ENCODE measurements at places on chromosomes 16 and 17.
A peak's percentile ranks its signal among the peaks of the same experiment; 100 is the strongest.

GRCh38 chr17:17350491-17351355 is 47.5 kb downstream of the NT5M start:
- DNase-seq: no peak

DNA sequence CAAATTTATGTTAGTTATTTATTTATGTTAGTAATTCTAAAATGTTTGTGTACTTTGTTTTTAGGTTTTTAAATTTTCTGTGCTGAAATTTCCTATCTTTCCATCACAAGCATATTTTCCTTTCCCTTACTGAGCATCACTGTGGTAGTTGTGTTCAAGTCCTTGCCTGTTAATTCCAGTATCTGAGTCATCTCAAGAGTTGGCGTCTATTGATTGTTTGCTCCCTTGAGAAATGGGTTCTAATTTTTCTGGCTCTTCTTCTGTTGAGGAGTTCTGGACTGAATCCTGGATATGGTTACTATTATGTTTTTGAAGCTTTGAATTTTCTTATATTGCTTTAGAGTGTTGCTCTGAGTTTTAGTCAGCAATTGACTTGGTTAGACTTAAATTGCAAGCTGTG is 56.3 kb downstream of the GAN start:
- no peak for DNase-seq

DNA sequence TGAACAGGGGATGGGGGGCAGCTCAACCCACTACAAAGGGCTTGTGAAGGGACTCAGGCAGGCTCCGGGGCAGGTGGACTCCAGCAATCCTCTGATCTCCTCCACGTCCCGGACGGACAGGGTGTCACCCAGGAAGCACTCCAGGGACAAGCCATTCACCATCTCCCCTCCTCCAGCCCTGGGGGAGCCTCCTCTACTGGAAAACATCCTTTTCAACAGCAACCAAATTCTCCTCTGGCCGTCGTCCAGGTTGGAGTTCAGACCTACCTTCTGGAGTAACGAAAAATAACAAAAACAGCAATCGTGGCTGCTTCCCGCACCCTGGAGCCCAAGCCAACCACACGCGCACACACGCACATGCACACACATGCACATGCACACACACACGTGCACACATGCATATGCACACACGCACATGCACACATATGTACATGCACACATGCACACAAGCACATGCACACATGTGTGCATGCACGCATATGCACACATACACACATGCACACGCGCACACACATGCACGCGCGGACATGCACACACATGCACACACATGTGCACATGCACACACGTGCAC is 8.9 kb upstream of the RBFOX3 start:
- DNase-seq: no peak

DNA sequence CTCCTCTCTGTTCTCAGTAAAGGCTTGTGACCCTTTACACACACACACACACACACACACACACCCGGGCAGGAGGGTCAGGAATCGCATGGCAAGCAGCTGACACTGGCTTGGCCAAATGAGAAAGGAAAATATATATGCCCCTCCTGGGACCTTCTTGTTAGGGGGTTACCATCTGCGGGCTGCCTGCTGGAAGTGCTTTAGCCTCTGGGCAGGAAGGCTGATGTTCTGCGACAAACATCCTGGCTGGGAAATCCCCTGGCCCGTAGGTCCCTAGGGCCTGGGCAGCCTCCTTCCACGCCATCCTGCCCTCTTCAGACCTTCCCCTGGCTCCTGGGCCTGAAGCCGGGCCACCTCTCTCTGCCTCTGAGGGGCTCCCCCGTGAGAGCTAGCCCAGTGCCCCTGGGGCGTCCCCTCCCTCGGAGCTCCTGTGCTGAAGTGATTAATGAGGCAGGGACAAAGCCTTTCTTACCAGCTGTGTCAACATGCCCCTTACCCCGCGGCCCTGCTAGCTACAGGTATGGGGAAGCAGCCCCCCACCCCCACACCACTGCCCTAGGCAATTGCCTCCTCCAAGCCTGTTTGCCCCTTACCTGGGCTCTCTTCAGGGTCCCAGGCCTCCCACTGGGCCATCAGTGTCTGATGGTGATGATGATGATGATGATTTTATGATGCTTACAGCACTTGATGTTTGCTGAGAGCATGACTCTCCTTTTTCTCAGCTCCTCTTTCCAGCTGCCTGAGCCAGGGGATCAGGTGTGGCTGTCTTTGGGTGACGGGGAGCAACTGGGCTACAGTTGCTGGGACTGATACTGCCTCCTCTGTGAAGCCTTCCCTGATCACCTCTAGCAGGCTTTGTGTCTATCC is 32.8 kb upstream of the ETV4 start:
- DNase-seq: no peak

- DNase-seq: no peak
These were observed 1.5 kb downstream of the MAP1LC3B start for GRCh38 chr16:87393680-87394055.

GRCh38 chr17:65121916-65122806 is 15.0 kb upstream of the RGS9 start:
- no peak for DNase-seq

DNA sequence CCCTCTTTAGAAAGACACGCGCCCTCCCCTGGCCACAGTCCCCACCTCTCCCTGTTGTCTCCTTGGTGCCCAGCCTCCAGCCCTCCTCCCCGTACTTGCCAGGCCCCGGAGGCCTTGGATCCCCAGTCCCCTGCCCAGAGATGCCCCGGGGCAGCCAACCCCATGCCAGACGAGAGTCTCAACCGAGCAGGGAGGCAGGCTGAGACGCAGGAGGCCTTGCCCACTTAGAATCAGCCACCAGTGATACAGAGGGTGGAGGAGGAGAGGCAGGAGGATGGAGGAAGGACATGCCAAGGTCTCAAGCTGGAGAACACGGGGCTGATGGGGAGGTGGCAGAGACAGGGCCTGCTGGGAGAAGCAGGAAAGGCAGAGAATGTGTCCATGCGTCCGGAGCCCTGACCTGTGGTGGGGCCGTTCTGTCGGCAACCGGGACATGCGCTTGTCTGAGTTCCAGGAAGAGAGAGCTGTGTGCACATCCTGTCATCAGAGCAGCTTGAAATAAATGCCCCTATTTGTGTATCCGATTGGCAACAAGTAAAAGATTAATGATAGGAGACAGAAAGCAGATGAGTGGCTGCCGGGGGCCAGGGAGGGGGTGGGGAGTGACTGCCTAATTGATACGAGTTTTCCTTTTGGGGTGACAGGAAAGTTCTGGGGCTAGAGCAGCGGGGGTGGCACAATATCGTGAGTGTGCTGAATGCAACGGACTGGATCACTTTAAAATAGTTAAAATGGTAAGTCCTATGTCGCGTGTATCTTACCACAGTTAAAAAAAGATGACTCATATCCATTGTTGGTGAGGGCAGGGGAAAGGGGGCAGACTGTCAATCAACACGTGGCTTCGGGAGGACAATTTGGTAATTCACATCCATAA is 44.7 kb upstream of the MEAK7 start:
- peak; percentile 41 for DNase-seq

DNA sequence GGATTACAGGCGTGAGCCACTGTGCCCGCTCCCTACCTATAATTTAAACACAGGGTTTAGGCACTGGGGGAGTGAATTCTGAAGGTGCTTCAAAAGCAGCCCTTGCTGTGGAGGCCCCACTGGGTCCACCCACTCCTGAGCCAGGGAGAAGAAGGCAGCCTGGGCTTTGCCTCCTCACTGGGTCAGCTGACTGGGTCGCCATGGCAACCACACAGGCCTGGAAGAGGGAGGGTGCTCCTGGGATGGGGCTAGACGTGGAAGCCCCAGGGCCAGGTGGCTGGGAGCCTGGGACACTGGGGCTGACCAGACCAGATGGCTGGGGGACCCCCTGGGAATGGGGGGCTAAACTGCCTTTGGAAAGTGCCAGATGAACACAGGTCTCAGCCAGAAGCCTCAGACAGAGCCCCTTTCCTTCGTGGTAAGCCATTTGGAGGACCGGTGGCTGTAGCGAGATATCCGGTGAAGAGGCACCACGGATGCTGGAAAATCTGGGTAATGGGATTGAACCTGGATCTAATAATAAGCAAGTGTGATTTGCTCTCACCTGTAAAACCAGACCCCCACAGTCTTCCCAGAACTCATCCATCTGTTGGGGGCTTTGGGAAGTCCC is 32.9 kb downstream of the TRARG1 start:
- DNase-seq: no peak

- no peak for DNase-seq
These were observed 1.4 kb upstream of the SPNS2 start for GRCh38 chr17:4497101-4497824.

GRCh38 chr16:67421030-67421429 is 4.8 kb upstream of the ZDHHC1 start:
- no peak for DNase-seq

DNA sequence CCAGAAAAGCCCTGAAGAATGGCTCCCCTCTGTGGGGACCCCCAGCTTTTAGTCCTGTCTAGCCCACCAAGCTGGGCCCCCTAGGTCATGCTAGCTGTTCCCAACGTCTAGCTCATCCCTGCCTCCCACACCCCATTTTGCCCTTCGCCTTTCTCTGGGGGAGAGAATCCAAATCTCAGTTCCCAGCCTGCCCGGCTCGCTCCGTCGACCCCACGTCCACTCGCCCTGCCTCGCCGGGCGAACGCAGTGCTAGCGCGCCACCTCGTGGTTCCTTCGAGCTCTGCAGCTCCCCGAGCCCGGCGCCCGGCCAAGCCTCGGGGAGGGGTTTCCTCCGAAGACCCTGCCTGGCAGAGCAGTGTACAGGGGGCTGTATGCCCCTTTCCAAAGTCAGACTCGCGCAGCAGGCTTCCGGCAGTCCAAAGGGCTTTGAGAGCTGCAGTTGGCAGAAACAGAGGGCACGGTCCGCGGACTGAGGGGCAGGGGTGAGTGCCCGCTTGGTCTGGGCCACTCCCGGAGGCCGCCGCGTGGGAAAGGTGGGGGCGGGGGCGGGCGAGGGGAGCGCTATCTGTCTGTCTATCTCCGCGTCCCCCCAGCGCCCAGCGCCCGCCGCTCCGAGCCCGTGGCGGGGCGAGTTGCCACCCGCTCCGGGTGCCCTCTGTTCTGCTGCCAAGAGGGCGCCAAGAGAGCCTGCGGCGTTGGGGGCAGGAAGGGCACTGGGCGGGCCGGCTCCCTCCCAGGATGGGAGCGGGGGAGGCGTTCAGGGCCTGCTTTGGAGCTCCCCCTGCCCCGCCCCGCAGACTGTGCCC is 1.7 kb upstream of the DLX3 start:
- DNase-seq: peak; percentile 76

- DNase-seq: no peak
These were observed 191.0 kb downstream of the TANC2 start for GRCh38 chr17:63156986-63157385.

DNA sequence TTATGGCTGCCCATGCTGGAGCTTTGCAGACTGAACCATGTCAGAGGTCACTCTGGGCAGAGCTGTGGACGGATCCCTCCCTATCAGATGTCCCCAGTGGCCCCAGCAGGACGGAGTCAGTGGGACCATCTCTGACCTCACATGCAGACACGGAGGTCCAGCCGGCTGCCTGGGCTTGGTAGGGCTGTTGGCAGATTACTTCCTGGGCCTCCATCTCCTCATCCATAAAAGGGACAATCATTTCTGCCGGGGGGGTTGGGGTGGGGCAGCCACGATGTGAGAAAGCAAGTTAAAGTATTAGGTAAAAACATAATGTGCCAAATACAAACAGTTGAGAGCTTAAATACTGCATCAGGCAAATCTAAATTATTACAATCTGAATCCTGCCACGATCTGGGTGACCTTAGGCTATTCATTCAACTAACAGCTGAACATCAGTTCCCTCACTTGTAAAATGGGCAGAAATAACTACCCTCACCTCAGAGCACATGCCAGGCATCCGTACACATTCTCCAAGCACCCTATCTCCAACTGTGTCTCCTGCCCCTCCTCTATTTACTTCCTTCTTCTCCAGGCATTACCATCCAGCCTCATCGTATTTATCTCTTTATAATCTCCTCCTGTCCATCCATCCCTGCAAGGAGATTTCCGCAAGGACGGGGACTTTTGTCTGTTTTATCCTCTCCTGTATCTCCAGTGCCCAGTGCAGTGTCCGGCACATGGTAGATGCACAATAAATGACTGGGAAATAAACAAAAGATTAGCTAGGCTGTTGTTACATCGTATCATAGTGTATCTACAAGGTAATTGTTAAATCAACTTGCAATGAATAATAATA is 192.3 kb upstream of the FOXF1 start:
- no peak for DNase-seq

All from naive thymus-derived CD8-positive, alpha-beta T cell (primary cell).